ENCODE measurements at places on chromosomes 6 and 20. TPM values are rescaled to one million over a fixed set of nuclear protein-coding genes. Genes with fewer than 3 reads are reported as not detected.

- no peaks in the 10 kb centered on the region for H3K36me3 ChIP-seq
- no peaks in the 10 kb centered on the region for H3K27me3 ChIP-seq
- no peaks in the 10 kb centered on the region for H3K4me1 ChIP-seq
- H3K4me3 ChIP-seq = no peak overlapping the region
- H3K27ac ChIP-seq = no peak overlapping the region
- DNase-seq = no peak
Measured at GRCh38 chr6:2433266-2433665, 187.9 kb upstream of the GMDS start.

- no peak overlapping the region for H3K27ac ChIP-seq
- H3K4me3 ChIP-seq = no peak overlapping the region
- H3K27me3 ChIP-seq = no peaks in the 10 kb centered on the region
- H3K36me3 ChIP-seq = no peaks in the 10 kb centered on the region
Measured at GRCh38 chr6:163231356-163232014, 183.0 kb upstream of the QKI start.

GRCh38 chr6:44708208-44708607 is 320.7 kb downstream of the CDC5L start:
- no peak overlapping the region for H3K4me3 ChIP-seq
- H3K27me3 ChIP-seq = no peaks in the 10 kb centered on the region

DNA sequence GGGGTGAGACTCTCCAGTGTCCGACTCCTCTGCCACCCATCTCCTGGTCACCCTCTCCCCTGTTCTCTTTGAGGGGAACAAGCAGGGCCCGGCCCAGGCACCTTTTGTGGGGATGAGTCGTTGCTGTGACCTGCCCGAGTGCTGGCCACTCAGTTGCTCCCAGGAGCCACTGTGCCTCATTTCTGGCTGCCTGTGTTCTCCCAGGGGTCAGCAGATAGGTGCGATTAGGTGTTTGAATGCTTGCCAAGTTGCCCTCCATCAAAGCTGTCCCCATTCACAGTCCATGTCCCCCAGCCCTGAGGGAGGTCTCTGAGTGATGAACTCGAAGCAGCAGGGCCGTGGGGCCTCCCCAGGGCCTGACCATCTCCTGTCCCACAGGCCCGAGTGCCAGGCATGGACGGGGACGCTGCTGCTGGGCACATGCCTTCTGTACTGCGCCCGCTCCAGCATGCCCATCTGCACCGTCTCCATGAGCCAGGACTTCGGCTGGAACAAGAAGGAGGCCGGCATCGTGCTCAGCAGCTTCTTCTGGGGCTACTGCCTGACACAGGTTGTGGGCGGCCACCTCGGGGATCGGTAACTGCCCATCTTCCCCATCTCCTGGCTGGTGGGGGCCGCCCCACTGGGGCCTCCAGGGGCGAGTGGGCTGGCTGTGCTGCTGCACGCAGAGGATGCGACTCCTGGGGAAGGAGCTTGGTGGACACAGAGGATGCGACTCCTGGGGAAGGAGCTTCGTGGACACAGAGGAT is 4.1 kb downstream of the SLC17A9 start:
- H3K36me3 ChIP-seq = no peaks in the 10 kb centered on the region
- no peak overlapping the region for H3K27ac ChIP-seq
- no peak overlapping the region for H3K4me3 ChIP-seq
- no peak for DNase-seq
- H3K27me3 ChIP-seq = no peaks in the 10 kb centered on the region
- H3K4me1 ChIP-seq = peaks cover 8% of the 10 kb centered on the region

- DNase-seq = no peak
- H3K36me3 ChIP-seq = no peaks in the 10 kb centered on the region
- no peak overlapping the region for H3K4me3 ChIP-seq
- H3K27me3 ChIP-seq = peaks cover 2% of the 10 kb centered on the region
- no peaks in the 10 kb centered on the region for H3K4me1 ChIP-seq
Measured at GRCh38 chr6:17536586-17536985, 63.5 kb upstream of the FAM8A1 start.

- peaks cover 29% of the 10 kb centered on the region for H3K4me1 ChIP-seq
- H3K27me3 ChIP-seq = peaks cover 11% of the 10 kb centered on the region
- no peak overlapping the region for H3K27ac ChIP-seq
- peak overlapping the region; percentile 9 for H3K4me3 ChIP-seq
- no peak for DNase-seq
Measured at GRCh38 chr6:110544472-110544871, 68.1 kb upstream of the SLC22A16 start.

DNA sequence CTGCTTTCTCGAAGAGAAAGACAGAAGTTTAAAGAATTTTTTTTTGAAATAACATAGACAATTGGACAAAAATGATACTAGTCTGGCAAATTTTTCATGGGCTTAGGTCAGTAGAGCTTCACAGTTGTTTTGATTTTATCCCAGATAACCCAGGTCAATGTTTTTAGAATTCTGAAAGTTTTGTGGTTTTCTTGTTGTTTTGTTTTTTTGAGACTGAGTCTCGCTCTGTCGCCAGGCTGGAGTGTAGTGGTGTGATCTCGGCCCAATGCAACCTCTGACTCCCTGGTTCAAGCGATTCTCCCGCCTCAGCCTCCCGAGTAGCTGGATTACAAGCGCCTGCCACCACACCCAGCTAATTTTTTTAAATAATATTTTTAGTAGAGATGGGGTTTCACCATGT is 22.8 kb downstream of the KIF13A start:
- peaks cover 19% of the 10 kb centered on the region for H3K27me3 ChIP-seq
- H3K4me3 ChIP-seq = no peak overlapping the region
- no peak overlapping the region for H3K27ac ChIP-seq
- H3K36me3 ChIP-seq = no peaks in the 10 kb centered on the region
- H3K4me1 ChIP-seq = no peaks in the 10 kb centered on the region

The TPBG gene
- 0.07 TPM for total RNA-seq

The KCNK16 gene
- total RNA-seq = not detected
